ENCODE measurements at places on chromosomes 12 and 14. TPM values are rescaled to one million over a fixed set of nuclear protein-coding genes. Genes with fewer than 3 reads are reported as not detected.

GRCh38 chr14:59256331-59256730, 67.9 kb downstream of the DAAM1 start:
- H3K36me3 ChIP-seq, result no peaks in the 10 kb centered on the region
- DNase-seq, result no peak
- H3K4me3 ChIP-seq, result no peak overlapping the region
- peaks cover 16% of the 10 kb centered on the region for H3K4me1 ChIP-seq

- no peaks in the 10 kb centered on the region for H3K27me3 ChIP-seq
- peak overlapping the region; percentile 96 for H3K27ac ChIP-seq
- DNase-seq, result no peak
- no peaks in the 10 kb centered on the region for H3K36me3 ChIP-seq
- peaks cover 5% of the 10 kb centered on the region for H3K4me1 ChIP-seq
Observed at GRCh38 chr12:123367511-123367910, 2.9 kb upstream of the SBNO1 start.

DNA sequence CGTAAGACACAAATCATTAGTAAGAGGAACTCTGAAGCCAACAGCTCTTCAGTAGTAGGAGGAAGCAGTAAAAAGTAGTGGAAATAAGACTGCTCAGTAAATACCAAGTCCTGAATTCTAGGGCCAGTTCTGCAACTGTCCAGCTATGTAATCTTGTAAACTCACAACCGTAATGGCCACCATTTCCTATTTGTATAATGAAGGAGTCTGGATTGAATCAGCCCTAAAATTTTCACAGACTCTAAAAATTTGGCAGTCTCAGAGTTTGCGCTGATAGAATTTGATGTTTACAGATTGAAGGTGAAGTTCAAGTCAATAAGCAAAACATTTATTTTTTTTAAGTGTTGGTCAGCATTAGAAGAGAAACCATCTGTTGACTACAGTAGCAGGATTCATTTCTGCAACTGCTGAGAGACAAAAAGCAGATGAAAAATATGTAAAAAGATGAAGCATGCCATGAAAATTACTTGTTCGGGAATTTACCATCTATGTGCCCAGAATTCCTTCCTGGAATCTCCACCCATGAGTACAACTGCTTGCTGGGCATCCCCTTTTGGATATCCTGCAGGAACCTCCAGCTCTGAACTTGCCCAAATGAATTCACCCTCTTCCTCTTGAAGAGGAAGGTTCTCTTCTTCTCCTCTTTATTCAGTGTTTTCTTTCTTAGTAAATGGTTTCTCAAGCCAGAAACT, 47.5 kb downstream of the GALNT4 start:
- no peaks in the 10 kb centered on the region for H3K27me3 ChIP-seq
- no peak overlapping the region for H3K4me3 ChIP-seq
- no peaks in the 10 kb centered on the region for H3K4me1 ChIP-seq
- no peak overlapping the region for H3K27ac ChIP-seq
- no peak for DNase-seq

- H3K27ac ChIP-seq, result peak overlapping the region; percentile 44
- H3K4me1 ChIP-seq, result no peaks in the 10 kb centered on the region
- no peaks in the 10 kb centered on the region for H3K36me3 ChIP-seq
- DNase-seq, result peak; percentile 62
- H3K4me3 ChIP-seq, result peak overlapping the region; percentile 35
Observed at GRCh38 chr12:120361506-120362208, 7.3 kb downstream of the MSI1 start.

DNA sequence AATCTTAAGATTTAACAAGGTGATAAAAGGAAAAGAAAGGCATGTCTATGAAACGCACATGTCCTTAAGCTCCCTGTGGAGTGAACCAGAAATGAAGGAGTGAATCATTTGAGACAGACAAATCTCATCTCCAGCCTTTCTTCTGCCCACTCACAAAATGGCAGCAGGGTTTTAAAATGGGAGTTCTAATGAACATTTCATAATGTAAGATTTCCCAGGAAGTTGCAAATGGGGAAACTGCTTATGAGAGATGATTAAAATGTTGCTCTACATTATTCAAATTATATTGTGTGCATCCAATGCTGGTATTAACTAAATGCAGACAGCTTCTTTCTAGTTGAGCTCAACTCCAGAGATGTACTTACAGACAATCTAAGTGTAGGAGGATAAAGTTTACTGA, 76.7 kb downstream of the BCAT1 start:
- no peaks in the 10 kb centered on the region for H3K4me1 ChIP-seq
- H3K27me3 ChIP-seq, result no peaks in the 10 kb centered on the region

DNA sequence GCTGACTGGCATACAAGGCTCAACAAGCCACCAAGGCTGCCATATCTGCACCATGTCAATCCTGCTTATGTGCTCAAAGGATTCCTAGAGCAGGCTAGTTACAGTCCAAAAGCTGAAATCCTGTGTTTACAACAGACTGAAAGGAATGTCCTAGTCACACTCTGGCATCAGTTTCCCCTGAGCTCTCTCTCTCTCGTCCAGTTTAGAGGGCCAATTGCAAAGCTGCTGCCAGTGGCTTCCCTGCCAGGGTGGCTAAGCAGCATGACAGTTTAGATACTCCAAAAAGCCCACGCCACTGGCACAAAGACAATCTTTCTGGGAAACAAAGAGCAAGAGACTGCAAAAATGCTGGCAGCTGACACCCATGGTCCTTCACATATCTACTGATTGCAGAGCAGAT, 392.1 kb downstream of the RPS29 start:
- H3K4me1 ChIP-seq, result no peaks in the 10 kb centered on the region
- no peak overlapping the region for H3K27ac ChIP-seq
- H3K27me3 ChIP-seq, result no peaks in the 10 kb centered on the region
- DNase-seq, result no peak
- no peak overlapping the region for H3K4me3 ChIP-seq

Gene TC2N
- total RNA-seq, result 79.1 TPM

- no peaks in the 10 kb centered on the region for H3K36me3 ChIP-seq
- H3K27ac ChIP-seq, result peak overlapping the region; percentile 90
- no peak for DNase-seq
- H3K4me1 ChIP-seq, result no peaks in the 10 kb centered on the region
Observed at GRCh38 chr14:49851813-49852212, 775 bp downstream of the NEMF start.

- H3K4me3 ChIP-seq, result no peak overlapping the region
- no peaks in the 10 kb centered on the region for H3K36me3 ChIP-seq
- no peak overlapping the region for H3K27ac ChIP-seq
- DNase-seq, result no peak
- no peaks in the 10 kb centered on the region for H3K4me1 ChIP-seq
- H3K27me3 ChIP-seq, result no peaks in the 10 kb centered on the region
Observed at GRCh38 chr12:117143008-117143532, 43.9 kb upstream of the TESC start.

DNA sequence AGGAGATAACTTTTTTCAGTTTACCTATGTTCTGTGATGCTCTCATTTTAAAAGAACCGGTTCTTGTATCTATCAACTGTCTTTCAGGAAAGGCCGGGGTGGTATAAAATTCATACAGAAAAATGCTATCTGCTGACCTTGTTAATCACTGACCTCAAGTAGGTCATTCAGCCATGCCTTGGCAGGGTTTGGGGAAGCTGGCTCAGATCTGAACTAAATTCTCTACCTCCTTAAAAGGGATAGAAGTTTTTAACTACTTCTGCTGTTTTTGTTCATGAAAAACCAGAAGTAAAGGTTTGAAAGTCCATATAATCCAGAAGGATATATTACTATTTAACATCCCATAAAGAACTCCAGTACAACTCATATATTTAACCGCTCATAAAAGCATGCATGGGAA, 10.1 kb downstream of the MYRFL start:
- no peaks in the 10 kb centered on the region for H3K36me3 ChIP-seq
- no peak for DNase-seq
- H3K27me3 ChIP-seq, result no peaks in the 10 kb centered on the region
- H3K27ac ChIP-seq, result no peak overlapping the region
- no peak overlapping the region for H3K4me3 ChIP-seq

- no peaks in the 10 kb centered on the region for H3K27me3 ChIP-seq
- no peaks in the 10 kb centered on the region for H3K36me3 ChIP-seq
- no peak for DNase-seq
- peak overlapping the region; percentile 79 for H3K27ac ChIP-seq
Observed at GRCh38 chr12:64665514-64665913, 55.2 kb downstream of the RASSF3 start.

DNA sequence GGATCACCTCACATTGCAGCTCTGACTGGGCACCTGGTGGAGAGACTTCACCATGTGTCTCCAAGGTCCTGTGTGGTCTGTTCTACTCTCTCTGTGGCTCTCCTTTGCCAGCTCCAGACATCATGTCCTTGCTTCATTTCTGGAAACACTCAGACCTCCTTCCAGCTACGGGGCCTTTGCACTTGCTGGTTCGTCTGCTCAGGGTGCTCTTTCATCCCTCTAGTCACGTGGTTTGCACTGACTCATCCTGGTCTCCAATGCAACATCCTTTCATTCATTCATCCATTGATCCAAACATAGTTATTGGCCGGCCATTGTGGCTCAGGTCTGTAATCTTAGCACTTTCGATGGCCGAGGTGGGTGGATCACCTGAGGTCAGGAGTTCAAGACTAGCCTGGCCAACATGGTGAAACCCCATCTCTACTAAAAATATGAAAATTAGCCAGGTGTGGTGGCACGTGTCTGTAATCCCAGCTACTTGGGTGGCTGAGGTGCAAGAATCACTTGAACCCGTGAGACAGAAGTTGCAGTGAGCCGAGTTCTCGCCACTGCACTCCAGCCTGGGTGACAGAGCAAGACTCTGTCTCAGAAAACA, 23.9 kb upstream of the CCDC63 start:
- no peaks in the 10 kb centered on the region for H3K36me3 ChIP-seq
- no peaks in the 10 kb centered on the region for H3K4me1 ChIP-seq
- H3K27me3 ChIP-seq, result no peaks in the 10 kb centered on the region
- H3K4me3 ChIP-seq, result no peak overlapping the region
- no peak for DNase-seq
- no peak overlapping the region for H3K27ac ChIP-seq

DNA sequence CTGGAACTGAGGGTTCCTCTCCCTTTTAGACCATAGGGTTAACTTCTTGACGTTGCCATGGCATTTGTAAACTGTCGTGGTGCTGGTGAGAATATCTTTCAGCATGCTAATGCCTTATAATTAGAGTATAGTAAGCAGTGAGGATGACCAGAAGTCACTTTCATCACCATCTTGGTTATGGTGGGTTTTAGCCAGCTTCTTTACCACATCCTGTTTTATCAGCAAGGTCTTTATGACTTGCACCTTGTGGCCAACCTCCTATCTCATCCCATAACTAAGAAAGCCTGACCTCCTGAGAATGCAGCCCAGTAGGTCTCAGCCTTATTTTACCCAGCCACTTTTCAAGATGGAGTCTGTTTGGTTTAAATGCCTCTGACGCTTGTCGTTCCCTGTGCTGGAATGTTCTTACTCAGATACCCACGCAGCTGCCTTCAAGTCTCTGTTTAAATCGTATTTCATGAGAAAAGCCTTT, 44.2 kb downstream of the BBS10 start:
- H3K27me3 ChIP-seq, result no peaks in the 10 kb centered on the region
- no peak overlapping the region for H3K27ac ChIP-seq

All from uterus (tissue), 4 donors.